ENCODE measurements at places on chromosomes 2 and 18.

GRCh38 chr18:80233899-80234298, 13.4 kb downstream of the PARD6G start:
- no peak for DNase-seq

GRCh38 chr2:217049422-217049821, 189.6 kb upstream of the TNP1 start:
- no peak for DNase-seq

DNA sequence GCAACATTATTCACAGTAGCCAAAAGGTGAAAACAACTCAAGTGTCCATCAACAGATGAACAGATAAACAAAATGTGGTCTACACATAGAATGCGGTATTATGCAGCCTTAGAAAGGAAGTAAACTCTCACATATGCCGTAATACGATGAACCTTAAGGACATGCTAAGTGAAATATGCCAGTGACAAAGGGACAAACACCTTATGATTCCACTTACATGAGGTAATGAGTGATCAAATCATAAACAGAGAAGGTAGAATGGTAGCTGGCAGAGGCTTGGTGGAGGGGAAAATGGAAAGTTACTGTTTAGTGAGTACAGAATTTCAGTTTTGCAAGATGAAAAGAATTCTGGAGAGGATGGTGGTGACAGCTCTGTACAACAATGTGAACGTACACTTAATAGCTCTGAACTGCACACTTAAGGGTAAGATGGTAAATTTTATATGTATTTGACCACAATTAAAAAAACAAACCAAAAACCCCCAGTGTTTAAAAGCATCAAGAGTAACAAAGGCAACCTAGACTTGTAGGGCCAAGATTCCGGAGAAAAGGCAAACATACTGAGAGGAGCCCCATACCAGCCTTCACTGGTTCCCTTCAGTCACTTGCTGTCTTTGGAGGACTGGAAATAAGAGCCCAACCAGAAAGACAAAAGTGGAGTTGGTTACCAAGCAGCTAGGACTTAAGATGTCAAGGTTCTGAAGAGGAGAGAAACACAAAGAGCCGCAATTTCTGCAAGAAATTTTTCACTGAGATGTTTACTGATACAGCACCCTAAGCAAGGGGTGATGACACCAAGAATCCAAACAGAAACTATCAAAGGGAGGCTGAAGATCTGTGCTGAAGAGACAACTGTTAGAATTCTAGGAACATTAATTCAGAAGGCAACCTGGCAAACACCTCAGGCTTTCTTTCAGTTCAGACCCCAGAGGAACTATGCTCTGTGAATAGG, 61.3 kb downstream of the CUL3 start:
- DNase-seq: no peak

DNA sequence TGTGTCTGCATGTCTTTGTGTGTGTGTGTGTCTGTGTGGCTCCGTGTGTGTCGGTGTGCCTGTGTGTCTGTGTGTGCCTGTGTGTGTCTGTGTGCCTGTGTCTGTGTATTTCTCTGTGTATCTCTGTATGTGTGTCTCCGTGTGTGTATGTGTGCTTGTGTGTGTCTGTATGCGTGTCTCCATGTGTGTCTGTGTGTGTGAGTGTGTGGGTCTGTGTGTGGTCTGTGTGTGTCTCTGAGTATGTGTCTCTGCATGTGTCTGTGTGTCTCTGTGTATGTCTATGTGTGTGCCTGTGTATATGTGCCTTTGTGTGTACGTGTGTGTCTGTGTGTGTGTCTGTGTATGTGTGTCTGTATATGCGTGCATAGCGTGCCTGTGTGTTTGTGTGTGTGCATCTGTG, 45.2 kb downstream of the MYCN start:
- no peak for DNase-seq
